ENCODE measurements at places on chromosomes 6 and 20.

DNA sequence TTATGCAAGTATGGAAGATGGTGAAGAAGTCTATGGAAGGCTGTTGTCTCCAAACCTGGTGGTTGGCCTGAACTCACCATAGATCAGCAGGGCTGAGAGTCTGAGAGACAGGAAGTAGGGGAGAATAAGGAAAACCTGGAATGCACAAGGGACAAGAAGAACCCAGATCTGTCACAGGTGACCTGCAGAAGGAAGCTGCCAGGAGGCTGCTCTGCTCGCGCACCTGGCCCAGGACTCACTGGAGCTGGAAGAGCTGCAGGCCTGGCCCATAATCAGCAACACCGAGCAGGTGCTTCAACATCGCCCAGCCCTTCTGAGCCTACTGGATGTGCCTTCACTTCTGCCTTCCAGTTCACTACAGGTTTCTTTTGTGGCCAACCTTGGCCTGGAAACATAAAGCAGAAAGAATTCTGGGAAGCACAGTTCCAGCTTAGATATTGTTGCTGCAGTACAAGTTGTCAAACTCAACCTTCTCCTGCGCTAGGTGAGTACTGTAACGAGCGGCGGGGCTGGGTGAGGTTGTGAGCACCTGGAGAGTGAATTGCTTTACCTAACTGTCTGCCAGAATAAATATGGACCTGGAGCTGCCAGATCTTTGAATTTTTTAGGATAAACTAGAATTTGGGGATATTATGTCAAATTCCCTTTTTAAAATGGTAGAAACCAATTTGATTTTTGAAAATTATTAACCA is 82.4 kb downstream of the CDH26 start:
- no peak for DNase-seq

DNA sequence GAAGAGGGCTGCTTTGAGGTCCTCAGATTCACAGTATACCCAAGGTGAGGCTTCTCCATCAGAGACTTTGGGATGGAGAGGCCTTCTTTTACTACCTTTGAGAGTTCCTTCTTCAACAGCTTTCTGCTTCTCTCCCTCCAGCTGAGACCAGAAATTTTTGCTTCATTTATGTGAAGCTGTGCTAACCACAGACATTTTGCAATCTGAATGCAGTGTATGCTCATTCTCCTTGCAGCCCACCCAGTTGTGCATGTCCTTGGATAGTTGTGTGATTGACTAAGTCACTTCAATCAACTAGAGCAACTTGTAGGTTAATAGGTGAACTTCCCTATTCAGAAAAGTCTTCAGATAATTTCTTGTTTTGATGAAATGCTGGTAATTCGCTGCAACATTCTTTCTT is 20.1 kb downstream of the DCBLD1 start:
- no peak for DNase-seq

DNA sequence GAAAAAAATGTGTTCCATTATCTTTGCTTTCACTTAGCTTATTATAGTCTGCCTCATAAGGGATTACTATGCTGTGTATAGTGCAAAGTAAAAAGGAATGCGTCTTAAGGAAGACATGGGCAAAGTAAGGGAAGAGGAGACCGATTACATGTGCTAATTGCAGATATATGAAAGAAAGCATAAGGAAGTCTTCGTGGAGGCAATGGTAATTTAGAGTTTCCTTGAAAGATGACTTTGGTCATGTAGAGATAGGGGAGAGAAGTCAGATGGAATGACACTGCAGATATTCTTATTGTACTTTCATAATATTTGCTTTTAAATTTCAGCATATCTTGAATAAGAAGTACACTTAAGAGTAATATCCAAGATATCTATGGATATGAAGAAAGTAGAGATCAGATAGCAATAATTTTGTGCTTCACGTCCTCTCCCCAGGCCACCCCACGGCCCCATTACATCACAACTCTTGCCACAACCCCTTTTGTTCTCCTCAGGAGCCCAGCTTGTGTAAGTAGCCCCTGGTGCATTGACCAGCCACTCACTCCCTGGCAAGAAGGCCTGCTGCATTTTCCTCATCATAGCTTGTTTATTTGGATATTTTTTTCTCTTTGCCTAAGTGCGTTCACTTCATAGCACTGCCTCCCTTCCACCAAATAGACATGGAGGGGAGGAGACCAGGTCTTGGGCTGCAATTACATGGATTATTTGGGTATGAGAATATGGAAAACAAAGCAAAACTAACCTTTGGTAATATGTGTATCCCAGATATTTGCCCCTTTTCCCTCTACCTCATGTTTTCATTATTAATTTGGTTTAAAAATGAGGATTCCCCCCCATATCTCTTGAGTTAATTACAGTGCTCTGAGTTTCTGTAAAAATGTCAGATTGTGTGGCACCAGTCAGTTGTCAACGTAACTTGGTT is 30.7 kb upstream of the COL10A1 start:
- DNase-seq, result no peak

GRCh38 chr20:3771552-3772058 is 4.1 kb upstream of the ADISSP start:
- no peak for DNase-seq

DNA sequence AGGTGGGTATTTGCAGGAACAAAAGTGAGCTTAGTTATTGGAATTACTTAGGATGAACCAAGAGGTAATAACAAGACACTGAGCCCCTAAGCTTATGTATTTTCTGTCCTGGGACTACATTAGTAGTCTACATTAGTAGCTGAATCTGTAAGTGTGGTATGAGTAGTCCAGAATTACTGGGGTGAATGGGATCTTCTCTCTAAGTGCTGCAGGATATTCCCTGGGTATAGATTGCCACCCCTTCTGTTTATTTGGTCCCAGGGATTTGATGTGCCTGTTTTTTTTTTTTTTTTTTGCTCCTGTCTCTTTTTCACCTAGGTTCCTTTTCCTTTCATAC is 5.9 kb downstream of the CD2AP start:
- DNase-seq, result no peak

DNA sequence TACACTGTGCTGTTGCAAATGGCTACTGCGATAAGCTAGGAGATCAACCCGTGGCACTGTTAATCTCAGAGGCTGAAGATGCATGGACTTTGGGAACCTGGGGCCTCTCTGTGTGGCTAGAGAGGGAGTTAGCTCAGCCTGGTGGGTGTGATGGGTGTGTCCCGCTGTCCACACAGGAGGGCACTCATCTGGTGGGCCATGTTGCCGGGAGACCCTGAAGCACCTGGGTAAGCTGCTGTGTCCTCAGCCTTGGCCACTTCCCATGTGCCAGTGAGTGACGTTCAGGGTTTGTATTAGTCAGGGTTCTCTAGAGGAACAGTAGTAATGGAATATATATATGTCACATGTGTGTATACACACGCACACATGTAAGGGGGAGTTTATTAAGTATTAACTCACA is 132.7 kb downstream of the ERMARD start:
- no peak for DNase-seq

DNA sequence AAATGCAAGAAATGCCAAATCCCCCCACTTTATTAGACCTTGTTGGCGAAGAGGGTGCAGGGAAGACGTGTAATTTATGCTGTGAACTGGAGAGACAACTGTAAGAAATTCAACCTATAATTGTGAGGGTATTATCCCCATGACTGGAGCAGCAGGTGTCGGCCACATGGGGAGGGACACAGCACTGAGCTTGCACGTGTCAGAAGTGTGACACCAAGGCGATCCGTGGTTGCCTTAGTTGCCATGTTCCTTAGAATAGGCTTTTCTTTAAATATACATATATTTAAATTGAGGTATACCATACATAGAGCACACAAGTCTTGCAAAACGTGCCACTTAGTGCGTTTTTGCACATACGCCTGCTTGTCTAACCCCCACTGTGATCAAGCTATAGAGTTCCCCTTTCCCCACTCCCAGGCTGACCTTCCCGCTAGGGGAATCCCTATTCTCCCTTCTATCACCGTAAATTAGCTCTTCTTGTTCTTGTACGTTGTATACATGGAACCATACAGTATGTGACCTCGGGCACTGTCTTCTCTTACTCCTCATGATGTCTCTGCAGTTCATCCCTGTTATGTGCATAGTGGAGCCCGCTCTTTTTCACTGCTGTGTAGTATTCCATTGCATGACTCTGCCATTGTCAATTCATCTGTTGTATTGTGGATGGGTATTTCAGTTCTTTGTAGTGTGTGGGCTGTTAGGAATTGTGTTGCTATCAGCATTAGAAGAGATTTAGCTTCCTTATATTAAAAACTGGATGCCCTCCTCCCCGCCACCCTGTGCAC is 81.6 kb upstream of the PMEPA1 start:
- DNase-seq, result no peak

DNA sequence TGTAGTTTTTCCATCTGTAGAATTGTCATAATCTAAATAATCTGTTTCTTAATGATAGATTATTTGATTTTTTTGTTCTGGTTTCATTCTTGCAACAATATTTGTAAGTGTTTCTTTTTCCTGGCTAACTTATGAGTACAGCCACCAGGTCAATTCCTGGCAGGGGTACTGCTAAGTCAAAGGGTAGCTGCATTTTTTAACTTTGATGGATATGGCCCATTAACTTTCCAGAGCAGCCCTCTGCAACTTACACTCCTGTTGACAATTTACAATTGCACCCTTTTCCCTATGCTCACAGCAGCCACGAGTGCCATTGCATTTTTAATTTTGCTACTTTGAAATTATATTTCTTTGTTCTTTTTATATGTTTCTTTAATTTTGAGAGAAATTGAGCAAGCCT is 209.3 kb upstream of the CST7 start:
- DNase-seq, result no peak

- DNase-seq, result no peak
Measured at GRCh38 chr6:100461917-100462705, 2.6 kb downstream of the SIM1 start.

DNA sequence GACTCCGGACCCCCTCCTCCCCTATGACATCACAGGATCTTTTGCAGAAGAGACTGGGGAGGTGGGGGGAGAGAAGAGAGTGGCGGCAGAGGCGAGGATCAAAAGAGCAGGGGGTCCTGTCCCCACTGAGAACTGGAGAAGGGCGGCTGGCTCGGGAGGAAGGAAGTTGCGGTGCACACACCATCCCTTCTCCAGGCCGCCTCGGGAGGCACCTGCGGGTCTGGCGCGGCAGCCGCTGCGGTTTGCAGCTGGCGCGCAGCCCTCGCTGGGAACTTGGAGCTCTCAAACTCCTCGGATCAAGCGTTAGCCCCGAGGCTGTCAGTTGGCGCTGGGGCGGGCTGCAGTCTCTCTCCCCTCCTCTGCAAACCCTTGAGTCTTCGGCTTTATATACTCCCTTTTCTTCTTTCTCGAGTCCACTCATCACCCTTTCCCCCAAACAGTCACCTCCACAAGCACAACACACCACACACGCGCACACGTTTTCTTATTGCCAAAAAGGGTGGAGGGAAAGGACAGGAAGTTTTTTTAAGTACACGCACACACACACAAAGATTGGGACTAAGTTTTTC is 180.7 kb downstream of the TBXT start:
- no peak for DNase-seq

DNA sequence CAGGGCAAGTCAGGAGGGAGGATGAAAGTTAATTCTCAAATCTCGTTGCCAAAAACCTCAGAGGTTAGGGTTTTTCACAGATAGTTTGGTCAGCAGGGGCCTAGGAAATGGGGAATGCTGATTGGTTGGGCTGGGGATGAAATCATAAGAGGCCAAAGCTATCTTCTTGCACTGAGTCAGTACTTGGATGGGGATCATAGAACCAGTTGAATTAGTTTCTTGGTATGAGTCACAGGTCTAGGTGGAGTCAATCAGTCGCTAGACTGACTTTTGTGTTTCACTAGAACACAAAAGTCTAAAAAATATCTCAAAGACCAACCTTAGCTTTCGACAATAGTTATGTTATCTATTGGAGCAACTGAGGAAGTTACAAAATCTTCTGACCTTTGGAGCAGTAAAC is 368.5 kb downstream of the TBC1D32 start:
- DNase-seq, result no peak

DNA sequence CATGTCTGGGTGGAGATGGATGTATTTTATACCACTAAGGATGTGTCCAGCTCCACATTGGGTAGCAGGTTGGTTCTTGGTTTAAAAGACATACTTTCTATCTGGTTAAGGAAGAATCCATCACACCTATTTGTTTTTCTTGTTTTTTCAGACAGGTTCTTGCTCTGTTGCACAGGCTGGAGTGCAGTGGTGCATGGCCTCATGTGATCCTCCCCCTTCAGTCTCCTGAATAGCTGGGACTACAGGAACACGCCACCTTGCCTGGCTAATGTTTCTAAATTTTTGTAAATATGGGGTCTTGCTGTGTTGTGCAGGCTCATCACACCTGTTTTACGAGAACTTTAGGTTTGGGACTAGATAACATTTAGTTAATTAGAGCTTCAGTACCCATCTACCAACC is 115.7 kb upstream of the PRND start:
- DNase-seq, result no peak

- no peak for DNase-seq
Measured at GRCh38 chr20:50798650-50799049, 3.8 kb downstream of the BCAS4 start.

- no peak for DNase-seq
Measured at GRCh38 chr6:93972791-93973190, 553.4 kb upstream of the EPHA7 start.

- DNase-seq, result no peak
Measured at GRCh38 chr20:16407251-16408067, 165.8 kb downstream of the KIF16B start.

GRCh38 chr6:94639564-94639963 is 937.8 kb upstream of the MANEA start:
- DNase-seq, result no peak

DNA sequence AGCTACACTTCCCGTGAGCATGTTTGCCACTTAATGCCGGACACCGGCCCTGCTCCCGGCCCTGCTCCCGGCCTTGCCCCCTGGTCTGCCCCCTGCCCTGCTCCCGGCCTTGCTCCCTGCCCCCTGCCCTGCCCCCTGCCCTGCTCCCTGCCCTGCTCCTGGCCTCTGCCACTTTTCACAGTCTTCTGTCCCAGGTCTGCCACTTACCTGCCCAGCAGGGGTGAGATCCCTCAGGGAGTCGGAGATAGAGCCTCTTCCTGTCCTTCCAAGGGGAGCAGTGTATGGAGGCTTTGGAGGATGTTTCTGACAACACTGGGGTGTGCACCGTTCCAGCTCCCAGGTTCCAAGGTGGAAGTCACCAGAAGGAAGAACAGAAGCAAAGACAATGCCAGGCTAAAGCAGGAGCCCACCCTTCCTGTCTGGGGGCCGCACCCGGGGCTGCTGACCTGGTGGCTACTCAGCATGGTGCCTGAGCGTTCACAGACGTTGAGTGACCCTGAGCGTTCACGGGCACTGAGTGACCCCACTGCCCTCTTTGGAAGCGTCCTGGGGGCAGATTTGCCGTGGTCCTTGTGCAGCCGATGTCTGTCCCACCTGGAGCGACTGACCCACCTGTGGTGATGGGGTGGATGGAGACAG is 199.8 kb downstream of the DLL1 start:
- no peak for DNase-seq

GRCh38 chr20:6866741-6867140 is 99.3 kb downstream of the BMP2 start:
- DNase-seq, result no peak

- DNase-seq, result no peak
Measured at GRCh38 chr20:12270863-12271262, 353.2 kb downstream of the BTBD3 start.

DNA sequence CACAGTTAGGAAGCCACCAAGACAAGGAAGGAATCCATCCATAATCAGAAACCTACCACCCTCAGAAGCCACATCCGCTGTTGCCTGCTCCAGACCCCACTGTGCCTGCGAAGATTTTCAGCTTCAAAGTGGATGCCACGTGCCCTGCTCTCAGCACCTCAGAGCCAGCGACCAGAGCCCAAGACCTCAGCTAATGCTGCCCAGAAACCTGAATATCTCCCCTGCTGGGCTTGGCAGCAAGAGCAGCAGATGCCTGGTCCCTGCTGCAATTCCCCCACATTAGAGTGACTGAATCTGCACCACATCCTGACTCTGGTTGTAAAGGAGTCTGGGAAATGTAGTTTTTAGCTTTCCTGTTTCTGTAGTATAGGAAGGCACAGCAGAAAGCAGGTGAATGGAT is 10.7 kb upstream of the ULBP3 start:
- no peak for DNase-seq

Measured in stimulated activated CD4-positive, alpha-beta T cell treated with anti-CD3 and anti-CD28 coated beads, Interleukin-12 subunit alpha, Interleukin-12 subunit beta, amount 100 ng/mL, for 48 hours (primary cell).